ENCODE measurements at places on chromosomes 4 and X.

- no peak for DNase-seq
These were observed 19.6 kb downstream of the FUNDC2 start for GRCh38 chrX:155046129-155046810.

DNA sequence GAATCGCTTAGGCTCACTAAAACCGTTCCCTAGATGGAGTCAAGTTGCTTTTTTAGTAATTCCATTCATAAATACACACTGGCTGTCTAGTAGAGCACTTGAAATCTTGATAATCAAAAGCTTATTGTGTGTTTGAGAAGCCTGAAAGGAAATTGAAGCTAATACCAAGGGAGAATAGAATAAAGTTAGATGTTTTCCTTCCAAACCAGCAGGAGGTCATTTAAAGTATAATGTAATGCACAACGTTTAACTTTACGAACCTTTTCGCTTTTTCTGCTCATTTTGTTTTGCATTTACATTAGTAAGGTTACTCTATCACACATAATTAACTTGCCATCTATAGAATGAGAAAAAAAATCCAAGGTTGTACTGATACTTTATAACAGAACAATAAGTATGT lies 440.9 kb downstream of the NKX6-1 start:
- no peak for DNase-seq

GRCh38 chrX:75603833-75604232 lies 81.0 kb upstream of the ZDHHC15 start:
- DNase-seq: no peak

DNA sequence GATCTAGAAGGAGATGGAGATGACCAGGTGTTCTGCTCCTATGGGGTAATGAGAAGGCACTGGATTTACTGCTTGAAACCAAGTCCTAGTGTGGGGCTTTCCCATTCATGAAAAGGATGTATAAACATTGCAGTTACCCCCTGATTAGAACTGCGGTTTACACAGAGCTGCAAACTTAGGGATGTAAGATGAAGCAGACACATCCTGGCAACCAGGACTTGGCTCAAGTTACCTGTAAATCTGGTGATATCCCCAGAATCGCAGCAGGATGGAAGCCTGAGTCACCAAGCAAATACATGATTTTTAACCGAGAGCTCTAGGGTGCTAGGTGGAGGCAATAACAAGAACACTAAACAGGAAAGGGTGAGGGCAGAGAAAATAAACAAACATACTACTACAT lies 178.6 kb upstream of the MAMLD1 start:
- no peak for DNase-seq

GRCh38 chr4:95256108-95256835 lies 292.5 kb downstream of the UNC5C start:
- DNase-seq: no peak

- peak; percentile 25 for DNase-seq
These were observed 552 bp downstream of the NKRF start for GRCh38 chrX:119605464-119606279.
